ENCODE measurements at places on chromosomes 12 and 14.

GRCh38 chr12:113422030-113422885 lies at the start of gene SDSL:
SDSL (plus strand) TSS chr12:113422380; CDS start chr12:113427983, 5,603 bp downstream.
- DNase-seq: peak; percentile 20

GRCh38 chr12:5173511-5174011 lies 129.9 kb downstream of the KCNA5 start:
- no peak for DNase-seq

DNA sequence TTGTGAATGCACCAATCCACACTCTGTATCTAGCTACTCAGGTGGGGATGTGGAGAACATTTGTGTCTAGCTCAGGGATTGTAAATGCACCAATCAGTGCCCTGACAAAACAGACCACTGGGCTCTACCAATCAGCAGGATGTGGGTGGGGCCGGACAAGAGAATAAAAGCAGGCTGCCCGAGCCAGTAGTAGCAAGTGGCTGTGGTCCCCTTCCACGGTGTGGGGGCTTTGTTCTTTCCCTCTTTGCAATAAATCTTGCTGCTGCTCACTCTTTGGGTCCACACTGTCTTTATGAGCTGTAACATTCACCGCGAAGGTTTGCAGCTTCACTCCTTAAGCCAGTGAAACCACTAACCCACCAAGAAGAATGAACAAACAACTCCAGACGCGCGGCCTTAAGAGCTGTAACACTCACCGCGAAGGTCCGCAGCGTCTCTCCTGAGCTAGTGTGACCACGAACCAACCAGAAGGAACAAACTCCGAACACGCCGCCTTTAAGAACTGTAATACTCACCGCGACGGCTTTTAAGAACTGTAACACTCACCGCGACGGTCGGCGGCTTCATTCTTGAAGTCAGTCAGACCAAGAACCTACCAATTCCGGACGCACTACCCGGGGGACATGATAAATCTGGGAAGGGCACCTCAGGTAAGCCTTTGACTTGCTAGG lies 4.6 kb upstream of the LDHB start:
- no peak for DNase-seq

- no peak for DNase-seq
Measured at GRCh38 chr12:57236201-57236924, 6.9 kb downstream of the SHMT2 start.

DNA sequence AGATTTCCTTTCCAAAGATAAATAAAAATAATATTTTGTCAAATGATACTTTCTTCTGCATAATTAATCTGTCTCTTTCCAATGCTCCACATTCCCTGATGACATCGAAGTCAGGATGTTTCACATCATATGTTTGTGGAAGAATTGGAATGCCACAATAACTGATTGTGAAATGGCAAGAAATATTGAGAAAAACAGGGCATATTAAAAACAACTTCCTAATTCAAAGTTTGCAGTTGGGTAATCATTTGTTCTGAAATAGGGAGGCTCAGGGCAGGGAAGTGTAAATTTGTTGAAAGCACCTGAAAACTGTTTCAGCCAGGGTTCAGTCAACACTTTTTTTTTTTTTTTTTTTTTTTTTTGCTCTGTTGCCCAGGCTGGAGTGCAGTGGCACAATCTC lies 50.7 kb downstream of the BCAT1 start:
- no peak for DNase-seq

DNA sequence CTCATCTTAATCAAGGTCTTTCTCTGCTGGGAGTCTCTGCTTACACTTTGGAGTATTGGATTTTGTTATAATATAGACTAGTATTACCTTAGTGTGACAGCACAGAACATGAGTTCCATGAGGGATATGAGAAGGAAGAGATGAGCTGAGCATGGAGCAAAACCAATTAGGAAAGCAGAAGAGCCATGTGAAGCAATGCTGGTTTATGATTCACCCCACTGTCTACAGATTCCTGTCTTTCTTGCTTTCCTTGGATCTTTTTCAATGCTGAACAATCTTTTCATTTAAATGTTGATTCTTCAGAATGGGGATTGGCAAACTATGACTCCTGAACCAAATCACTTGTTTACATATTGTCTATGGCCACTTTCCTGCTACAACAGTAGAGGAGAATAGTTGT lies 70.4 kb upstream of the KITLG start:
- no peak for DNase-seq

GRCh38 chr12:119319638-119320037 lies 14.9 kb upstream of the CCDC60 start:
- no peak for DNase-seq

DNA sequence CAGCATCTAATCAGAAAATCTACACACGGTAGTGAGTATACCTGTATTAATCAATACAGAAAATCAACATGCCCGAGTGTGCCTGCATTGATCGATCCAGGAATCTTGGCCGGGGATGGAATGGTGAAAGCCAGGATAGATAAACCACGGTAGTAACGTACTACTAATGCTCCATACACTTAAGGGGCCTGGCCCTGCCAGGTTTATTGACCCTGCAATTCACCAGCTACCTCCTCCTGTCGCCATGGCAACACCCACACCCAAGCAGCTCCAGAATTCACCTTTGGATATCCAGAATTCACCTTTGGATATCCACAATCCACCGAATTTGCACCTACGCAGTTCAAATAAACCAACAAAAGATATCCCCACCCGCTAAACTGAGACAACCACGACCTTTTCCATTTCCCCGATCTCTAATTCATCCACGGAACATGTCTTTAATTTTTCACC lies 14.8 kb upstream of the CALM1 start:
- DNase-seq: no peak

DNA sequence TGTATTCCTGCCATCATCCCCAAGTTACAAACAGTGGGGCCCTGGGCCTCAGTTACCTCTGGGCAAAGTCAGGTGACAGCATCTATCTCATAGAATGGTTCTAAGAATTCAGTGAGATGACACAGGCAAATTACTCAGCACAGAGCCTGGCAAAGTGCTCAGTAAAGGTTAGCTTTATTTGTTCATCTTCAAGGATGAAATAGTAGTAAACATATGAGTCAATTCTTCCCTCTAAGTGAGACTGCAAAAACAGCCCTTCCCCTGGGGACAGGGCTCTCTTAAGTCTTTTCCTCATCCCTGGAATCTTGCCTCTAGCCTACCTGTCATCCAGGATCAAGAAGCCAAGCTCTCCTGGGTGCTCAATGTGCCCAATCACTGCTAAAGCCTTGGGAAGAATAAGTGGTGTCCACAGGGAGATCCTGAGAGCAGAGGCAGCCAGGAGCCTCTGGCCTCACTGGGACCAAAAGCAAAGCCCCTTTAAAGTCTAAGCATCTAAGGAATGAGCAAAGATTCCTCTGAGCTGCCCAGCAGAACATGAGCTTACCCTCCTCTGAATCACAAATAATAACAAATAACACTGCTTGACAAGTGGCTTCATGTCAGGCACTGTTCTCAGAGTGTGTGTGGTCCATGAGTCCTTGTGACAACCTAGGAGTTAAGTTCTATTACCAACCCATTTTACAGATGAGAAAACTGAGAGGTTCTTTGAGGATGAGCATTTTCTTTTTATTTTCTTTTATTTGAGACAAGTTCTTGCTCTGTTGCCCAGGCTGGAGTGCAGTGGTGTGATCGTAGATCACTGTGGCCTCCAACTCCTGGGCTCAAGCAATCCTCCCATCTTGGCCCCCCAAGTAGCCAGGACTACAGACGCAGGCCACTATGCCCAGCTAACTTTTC lies 12.1 kb downstream of the NUAK1 start:
- no peak for DNase-seq
